ENCODE measurements at places on chromosomes 5 and 9.

- DNase-seq, result peak; percentile 83
Measured at GRCh38 chr9:133184971-133185370, 21.3 kb upstream of the GBGT1 start.

DNA sequence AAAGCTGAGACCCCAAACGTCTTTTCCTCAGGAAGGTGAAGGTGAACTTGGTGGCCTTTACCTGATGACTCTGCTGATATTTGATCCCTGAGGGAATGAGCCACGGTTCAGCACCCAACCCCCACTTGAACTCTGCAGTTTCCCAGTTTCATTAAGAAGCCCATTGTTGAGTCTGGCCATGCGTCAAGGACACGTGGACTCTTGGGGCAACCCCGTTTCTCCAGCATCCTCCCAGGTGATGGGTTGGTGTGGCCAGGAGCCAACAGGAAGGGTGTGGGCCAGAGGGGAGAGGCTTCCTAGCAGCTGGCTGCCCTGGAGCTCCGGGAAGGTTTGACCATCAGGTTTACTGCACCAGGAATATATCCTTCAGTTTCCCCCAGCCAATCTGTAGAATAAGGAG, 59.5 kb upstream of the GNE start:
- no peak for DNase-seq

DNA sequence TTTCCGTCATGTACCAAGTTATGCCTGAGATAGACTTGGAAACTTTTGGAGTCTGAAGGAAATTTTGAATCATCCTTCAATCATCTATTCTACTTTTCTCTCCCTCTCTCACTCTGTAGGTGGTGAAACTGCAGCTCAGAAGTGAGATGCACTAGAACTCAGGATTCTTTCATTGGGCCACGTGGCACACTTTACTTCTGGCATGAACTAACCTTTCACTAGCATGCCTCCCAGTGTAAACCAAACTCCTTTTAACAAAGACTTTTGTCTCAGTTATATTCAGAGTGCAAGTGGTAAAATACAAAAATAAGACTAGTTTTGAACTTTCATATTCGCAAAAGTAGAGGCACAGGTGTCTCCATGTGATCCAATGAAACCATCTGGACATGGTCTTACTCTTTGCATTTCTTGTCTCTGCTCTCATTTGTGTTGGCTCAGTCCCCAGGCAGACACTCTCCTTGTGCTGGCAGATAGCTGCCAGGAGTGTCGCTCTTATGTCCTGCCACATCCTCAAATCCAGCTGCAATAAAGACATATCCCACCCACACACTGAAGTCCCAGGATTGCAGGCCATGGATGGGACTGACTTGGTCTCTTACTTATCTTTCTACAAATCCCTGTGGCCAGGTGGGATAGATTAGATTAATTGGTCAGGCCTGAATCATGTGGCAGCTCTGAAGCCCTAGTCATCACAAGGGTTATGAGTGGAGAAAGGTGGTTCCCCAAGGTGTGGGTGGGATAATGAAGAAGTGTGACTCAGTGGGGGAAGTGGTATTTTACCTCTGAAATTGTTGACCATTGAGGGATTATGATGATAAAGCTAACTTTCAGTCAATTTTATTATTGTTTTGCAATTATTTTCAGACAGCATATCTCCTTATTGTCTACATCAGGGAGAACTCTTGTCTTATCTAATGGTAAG, 267.5 kb downstream of the GABRB2 start:
- no peak for DNase-seq

GRCh38 chr9:19994296-19994695, 205.5 kb upstream of the SLC24A2 start:
- DNase-seq, result no peak

DNA sequence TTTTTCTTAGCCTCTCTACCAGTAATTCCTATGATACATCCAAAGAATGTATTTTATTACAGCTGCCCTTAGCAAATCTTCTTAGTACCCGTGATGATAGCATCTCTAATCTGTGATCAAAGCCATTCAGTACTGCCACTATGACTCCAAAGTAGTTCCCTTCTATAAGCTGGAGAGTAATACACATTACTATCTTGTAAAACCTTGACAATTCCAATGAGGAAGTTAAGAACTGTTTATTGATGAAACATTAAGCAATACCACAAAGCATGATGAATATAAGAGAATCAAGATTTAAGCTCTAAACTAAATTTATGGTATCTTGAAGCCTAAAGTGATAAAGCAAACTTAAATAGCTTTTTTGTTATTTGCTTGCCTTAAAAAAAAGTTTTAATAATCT, 86.1 kb downstream of the SMIM23 start:
- peak; percentile 45 for DNase-seq
